ENCODE measurements at places on chromosomes 3 and 15.

DNA sequence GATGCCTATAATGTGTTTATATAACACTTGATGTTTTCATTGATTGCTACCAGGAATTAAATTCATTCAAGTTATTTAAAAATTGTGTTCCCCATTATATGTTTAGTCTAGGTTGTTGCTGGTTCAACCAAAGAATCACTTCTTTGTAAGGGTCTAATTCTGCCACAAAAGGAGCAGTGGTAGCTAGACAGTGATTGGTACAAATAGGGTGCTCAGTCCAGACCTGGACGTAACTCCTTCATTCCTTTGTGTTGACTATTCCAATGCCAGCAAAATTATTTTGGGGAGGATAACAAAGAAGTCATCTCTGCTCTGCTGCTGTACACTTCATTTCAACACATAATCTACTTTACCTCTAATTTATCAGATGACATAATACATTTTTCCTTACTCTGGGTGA, 1.2 kb downstream of the CHMP2B start:
- no peak for DNase-seq

DNA sequence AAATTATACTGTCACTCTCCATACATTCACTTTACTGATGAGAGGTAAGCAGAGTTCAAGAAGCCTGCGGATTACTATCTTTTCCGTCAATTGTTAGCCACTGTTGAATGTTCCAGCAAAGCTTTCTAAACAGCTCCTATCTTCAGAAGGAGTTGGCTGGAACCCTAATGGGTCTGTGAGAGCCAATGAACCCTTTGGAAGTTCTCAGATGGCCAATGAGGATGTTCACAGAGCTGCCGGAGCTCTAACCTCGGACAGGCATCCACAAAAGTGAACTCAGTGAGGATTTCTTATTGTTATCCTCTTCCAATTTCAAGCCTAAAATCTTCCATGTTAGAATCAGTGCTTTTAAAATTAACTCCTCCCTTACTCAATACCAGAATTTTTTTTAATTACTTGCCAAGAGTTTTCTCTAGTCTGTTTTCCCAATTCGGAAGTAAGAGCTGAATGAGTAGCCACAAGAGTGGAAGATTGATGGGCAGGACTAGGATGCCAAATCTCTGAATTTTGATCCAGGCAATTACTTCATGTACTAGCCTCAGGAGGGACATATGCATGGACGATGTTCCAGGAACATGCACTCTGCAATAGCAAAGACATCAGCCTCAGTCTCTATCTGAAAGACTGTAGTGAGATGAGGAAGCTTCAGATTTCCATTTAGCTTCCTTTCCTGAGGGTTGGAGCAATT, 78.1 kb downstream of the AGBL1 start:
- no peak for DNase-seq

- DNase-seq, result no peak
These were observed 74.3 kb downstream of the FBLN2 start for GRCh38 chr3:13623101-13623654.

GRCh38 chr3:124676236-124676635, 54.0 kb upstream of the UMPS start:
- DNase-seq, result no peak

DNA sequence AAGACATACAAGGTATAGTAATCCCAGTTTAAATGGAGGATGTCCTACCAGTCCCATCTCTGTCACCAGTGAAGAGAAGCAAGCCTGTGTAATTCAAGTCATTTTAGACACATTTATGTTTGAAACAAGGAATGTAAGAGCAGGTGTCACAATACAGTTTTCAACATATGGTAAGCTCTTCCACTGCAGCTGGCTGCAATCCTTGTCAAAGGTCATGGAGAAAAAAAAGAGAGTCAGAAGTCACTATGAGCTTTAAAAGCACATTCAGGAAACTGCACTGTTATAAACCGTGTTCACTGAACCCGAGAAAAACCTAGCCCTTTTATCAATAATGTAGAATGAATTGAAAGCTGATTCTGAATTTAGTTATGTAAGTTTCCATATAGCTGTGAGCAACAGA, 206.4 kb downstream of the NAALADL2 start:
- no peak for DNase-seq

- no peak for DNase-seq
These were observed 129.9 kb upstream of the OSTN start for GRCh38 chr3:191068946-191069813.

DNA sequence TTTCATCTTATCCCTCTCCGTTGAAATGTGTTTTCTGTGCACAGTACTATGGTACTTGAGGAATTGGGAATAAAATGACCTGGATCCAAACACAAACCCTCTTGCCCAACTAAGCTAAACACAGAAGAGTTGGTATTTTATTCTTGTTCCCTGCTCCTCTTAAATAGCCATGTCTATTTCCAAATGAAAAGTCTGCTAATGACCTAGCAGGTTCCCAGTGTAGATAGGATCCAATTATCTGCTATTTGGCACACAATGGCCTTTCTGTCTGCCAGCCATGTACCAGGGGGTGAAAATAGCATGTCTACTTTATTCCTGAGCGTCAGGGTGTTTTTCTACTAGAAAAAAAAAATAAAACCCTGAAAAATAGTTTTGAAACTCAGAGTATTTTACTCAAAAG, 657.0 kb upstream of the NAALADL2 start:
- DNase-seq, result no peak

DNA sequence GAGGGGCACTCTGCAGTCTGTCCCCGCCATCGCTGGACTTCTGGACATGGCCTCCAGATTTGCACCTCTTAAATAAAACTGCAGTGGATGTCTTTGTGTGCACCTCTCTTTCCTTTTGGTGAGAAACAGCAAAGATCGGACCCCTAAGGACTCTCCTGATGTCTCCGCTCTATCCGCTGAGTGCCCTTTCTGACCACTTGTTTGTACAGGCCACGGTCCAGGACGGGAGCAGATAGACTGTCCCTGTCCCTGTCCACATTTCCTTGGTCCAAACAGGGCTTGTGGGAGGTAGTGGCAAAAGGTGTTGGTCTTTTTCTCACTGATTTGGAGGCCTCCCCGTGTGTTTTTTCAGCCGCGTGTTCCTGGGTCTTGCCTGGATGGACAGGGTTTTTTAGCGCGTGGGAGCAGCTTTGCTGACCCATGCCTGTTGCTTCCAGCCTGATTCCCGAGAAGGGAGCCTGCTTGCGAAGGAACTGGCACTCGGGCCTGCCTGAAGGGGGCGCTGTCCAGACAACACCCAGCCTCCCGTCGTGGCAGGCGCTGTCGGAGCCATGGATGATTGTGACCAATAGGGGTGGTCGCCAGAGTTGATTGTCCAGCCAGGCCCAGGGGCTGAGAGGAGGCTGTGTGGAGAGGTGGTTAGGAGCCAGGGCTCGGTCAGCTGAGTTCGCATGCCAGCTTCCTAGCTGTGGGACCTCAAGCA, 13.2 kb upstream of the STAB1 start:
- no peak for DNase-seq

GRCh38 chr3:159293493-159293892, 491.6 kb downstream of the MFSD1 start:
- DNase-seq, result no peak

DNA sequence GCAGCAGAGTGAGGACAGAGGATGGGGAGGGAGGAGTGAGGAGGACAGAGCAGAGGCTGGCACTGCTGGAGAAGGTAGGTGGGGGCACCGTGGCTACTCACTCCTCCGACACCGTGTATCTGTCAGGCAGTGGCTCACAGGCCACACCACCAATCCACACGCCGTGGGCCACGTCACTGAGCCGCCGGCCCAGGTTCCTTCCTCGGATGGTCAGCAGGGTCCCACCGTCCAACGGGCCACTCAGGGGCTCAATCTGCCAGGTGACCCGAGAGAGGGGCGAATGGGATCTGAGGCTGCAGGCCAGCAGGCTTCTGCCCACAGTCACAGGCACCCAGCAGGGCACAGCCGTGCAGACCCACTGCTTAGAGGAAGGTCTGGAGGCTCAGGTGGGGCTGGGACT, 30.5 kb downstream of the H1-8 start:
- DNase-seq, result no peak

- DNase-seq, result no peak
These were observed 182.3 kb downstream of the BBX start for GRCh38 chr3:107705046-107705445.

DNA sequence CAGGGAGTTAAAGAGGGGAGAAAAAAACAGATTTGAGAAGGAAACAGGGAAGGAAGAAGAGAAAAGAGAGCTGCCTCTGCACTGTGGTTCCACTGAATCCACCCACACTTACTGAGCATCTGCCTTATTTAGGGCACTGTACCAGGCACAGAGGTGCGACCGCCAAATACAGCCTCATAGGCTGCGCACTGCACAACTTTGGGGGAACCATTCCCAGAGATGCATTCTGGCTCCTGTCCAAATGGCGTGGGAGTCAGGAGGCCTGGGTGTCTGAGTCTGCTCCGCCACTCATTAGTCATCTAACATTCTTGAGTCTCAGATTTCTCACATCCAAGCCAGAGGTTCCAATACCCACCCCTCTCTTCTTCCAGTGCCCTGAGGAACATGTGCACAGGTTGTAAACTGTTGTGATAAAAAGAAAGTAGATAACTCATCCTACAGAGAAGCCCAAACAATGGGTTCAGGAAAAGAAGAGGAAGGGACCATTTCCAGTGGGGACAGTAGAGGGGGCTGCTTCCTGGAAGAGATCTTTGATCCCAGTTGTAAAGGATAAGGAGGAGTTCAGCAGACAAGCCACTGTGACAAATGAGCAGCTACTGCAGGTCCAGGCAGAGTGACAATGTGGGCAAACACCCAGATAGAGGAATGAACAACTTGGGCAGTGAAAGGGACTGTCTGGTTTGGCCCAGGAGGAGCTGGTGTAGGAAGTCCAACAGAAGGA, 254.6 kb downstream of the UACA start:
- DNase-seq, result no peak

GRCh38 chr3:74267588-74268184, 346.8 kb downstream of the CNTN3 start:
- no peak for DNase-seq

- no peak for DNase-seq
These were observed 352 bp upstream of the TMF1 start for GRCh38 chr3:69052472-69052898.

DNA sequence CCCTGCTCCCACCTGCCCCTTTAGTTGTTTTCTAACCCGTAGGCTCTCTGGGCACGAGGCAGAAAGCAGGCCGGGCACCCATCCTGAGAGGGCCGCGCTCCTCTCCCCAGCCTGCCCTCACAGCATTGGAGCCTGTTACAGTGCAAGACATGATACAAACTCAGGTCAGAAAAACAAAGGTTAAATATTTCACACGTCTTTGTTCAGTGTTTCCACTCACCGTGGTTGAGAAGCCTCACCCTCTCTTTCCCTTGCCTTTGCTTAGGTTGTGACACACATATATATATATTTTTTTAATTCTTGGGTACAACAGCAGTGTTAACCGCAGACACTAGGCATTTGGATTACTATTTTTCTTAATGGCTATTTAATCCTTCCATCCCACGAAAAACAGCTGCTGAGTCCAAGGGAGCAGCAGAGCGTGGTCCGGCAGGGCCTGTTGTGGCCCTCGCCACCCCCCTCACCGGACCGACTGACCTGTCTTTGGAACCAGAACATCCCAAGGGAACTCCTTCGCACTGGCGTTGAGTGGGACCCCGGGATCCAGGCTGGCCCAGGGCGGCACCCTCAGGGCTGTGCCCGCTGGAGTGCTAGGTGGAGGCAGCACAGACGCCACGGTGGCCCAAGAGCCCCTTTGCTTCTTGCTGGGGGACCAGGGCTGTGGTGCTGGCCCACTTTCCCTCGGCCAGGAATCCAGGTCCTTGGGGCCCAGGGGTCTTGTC, 48.5 kb downstream of the PGPEP1L start:
- DNase-seq, result no peak

DNA sequence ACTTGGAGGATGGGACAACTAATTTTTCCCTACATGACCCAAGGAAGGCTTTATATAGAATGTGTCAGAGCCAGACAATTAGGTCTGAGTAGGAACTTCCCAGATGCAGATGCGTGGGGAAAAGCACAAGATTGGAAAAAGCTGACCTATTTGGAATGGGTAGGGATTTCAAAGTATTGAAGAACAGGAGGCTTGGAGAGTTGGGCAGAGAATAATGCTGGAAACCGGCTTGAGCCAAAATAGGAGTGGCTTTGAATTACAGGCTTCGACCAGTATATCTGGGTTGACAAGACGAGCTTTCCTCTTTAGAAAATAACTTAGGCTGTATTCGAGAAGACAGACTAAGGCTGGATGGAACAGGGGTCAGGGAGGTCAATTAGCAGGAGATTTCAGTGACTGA, 181.1 kb downstream of the GBE1 start:
- DNase-seq, result no peak

DNA sequence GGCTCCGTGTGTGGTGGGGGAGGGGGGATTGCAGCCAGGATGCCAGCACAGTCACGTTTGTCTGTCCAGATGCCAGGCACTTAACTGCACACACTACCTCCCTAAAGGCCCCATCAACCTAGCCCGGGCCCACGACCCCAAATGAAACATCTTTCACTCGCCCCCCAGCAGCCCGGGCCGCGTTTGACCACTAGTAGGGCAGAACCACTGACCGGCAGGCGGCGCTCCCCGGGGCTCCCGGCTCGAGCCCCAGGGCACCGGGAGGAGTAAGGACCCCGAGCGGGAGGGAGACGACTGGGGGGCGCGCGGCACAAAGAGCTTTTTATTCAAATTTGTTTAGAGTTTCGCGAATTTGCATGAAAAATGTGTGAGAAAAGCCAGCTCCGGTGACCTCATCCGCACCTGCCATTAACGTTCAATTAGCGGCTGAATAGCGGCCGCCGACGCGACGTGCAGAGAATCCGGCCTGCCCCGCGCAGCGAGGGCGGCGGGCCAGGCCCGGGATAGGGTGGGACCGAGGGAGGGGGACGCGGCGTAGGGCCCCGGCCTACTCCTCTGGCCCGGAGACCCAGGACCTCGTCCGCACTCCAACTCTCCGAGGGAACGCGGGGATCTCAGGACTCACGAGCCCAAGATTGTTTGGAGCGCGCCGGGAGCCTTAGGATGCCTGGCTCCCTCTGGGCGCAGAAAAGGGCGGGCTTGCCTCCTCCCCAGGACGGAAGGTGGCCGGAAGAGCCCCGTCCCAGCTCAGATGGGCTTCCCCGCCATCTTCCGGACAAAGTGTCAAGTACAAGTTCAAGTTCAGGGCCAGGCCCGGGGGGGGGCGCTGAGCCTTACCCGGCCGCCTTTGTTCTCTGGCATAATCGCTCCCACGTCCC, 64.9 kb upstream of the POLG start:
- no peak for DNase-seq

GRCh38 chr15:83356501-83357399, 72.3 kb upstream of the BNC1 start:
- no peak for DNase-seq

DNA sequence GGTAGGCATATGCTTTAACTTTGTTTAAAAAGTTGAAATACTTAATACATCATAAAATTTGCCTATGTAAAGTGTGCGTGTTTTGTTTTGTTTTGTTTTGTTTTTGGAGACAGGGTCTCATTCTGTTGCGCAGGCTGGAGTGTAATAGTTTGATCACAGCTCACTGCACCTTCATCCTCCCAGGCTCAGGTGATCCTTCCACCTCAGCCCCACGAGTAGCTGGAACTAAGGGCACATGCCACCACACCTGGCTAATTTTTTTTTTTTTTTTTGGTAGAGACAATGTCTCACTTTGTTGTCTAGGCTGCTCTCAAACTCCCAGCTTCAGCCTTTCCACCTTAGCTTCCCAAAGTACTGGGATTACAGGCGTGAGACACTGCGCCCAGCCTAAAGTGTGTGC, 42.5 kb downstream of the RAB7A start:
- DNase-seq, result no peak
